ENCODE measurements at places on chromosomes 3 and 15. TPM values are rescaled to one million over a fixed set of nuclear protein-coding genes. Genes with fewer than 3 reads are reported as not detected.

DNA sequence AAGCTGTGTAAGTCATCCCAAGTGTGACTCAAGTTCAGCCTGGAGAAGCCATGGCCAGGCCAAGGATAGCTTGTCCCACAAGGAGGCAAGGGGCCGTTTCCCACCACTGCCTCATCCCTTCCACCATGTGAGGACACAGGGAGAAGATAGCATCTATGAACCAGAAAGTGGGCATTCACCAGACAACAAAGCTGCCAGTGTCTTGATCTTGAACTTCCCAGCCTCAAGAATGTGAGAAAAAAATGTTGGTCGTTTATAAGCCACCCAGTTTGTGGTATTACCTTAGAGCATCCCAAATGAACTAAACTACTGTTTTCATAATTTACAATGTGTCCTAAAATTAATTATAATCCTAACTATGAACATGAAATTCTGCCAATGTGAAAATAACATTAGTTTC, 930.8 kb upstream of the CFAP20DC start:
- H3K27ac ChIP-seq, result no peak overlapping the region
- DNase-seq, result no peak
- no peak overlapping the region for H3K4me3 ChIP-seq

DNA sequence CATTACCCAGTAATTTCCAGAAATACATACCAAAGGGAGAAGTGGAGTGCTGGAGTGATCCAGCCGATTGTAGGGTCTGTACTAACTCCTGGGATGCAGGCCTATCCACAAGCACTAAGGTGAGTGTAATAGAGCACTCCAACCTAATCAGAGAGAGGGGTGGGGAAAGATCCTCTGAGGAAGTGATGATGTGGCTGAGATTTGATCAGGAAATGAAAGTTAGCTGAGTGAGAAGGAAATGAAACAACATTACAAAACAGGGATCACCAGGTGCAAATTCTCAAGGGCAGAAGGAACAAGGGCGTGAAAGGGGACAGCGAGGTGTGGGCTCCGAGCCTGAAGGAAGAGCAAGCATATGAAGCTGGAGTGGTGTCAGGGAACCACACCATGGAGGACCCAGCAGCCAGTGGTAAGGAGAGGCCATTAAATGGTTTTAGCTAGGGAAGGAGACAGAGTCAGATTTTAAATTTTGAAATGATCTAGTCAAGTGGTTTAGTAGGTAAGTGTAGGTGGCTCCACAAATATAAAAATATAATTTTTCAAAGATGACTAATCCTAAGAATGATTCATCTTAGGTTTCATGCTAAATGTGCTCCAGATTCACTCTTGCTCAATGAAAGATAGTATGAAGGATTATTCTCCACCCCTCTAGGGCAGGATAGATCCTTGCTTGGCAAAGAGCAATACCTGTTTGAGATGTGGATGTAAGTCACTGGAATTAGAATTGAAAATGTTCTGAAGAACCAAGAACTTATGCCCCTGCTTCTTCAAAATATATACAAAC, 348.7 kb downstream of the TBL1XR1 start:
- no peaks in the 10 kb centered on the region for H3K27me3 ChIP-seq
- DNase-seq, result no peak
- H3K36me3 ChIP-seq, result no peaks in the 10 kb centered on the region

The SYNPR gene
- total RNA-seq, result 2.6 TPM

The PPM1L gene
- total RNA-seq, result 26.4 TPM

The PLSCR5 gene
- not detected for total RNA-seq

The CADPS gene
- total RNA-seq, result 16.4 TPM

The MOBP gene
- not detected for total RNA-seq

DNA sequence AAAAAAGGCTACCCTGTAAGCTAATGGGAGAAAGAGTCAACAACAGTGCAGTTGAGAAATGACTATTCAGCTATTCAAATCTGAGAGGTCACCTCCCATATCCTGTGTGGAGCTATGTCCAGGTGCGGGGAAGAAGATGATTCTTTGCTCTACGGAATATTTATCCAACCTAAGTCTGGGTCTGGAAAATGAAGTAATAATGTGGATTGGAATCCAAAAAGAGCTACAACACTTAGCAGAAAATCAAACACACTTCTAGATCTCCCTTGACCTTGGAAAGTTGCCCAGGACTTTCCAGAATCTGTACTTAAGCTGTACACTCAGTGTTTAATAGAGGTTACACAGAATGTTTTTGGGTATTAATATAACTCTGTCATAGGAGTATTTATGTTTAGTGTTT, 251.9 kb downstream of the NAALADL2 start:
- H3K27me3 ChIP-seq, result no peaks in the 10 kb centered on the region
- no peaks in the 10 kb centered on the region for H3K4me1 ChIP-seq
- H3K27ac ChIP-seq, result no peak overlapping the region
- no peak for DNase-seq
- no peak overlapping the region for H3K4me3 ChIP-seq

The DUOXA1 gene
- total RNA-seq, result not detected

The IQCF5 gene
- not detected for total RNA-seq

- no peak overlapping the region for H3K27ac ChIP-seq
- H3K36me3 ChIP-seq, result no peaks in the 10 kb centered on the region
- peak overlapping the region; percentile 69 for H3K4me3 ChIP-seq
- H3K4me1 ChIP-seq, result peaks cover 8% of the 10 kb centered on the region
- H3K27me3 ChIP-seq, result peaks cover 69% of the 10 kb centered on the region
Observed at GRCh38 chr3:2099028-2099671, 484 bp downstream of the CNTN4 start.

The CACNA1D gene
- 1.7 TPM for total RNA-seq

The ROPN1 gene
- total RNA-seq, result 0.27 TPM

The APOD gene
- total RNA-seq, result not detected

GRCh38 chr15:74389241-74390048, 22.0 kb upstream of the CYP11A1 start:
- H3K4me1 ChIP-seq, result no peaks in the 10 kb centered on the region
- no peak overlapping the region for H3K27ac ChIP-seq
- no peaks in the 10 kb centered on the region for H3K27me3 ChIP-seq
- DNase-seq, result no peak

- no peak overlapping the region for H3K4me3 ChIP-seq
- DNase-seq, result no peak
- no peaks in the 10 kb centered on the region for H3K36me3 ChIP-seq
- peaks cover 5% of the 10 kb centered on the region for H3K4me1 ChIP-seq
- no peaks in the 10 kb centered on the region for H3K27me3 ChIP-seq
Observed at GRCh38 chr3:41679374-41679773, 282.5 kb downstream of the ULK4 start.

The XCR1 gene
- total RNA-seq, result not detected

- H3K27me3 ChIP-seq, result no peaks in the 10 kb centered on the region
- H3K4me1 ChIP-seq, result no peaks in the 10 kb centered on the region
- no peak for DNase-seq
- H3K4me3 ChIP-seq, result no peak overlapping the region
- no peak overlapping the region for H3K27ac ChIP-seq
Observed at GRCh38 chr3:85737846-85738245, 779.1 kb downstream of the CADM2 start.

The RTP4 gene
- not detected for total RNA-seq

- no peaks in the 10 kb centered on the region for H3K4me1 ChIP-seq
- no peak overlapping the region for H3K27ac ChIP-seq
- H3K27me3 ChIP-seq, result no peaks in the 10 kb centered on the region
- DNase-seq, result no peak
Observed at GRCh38 chr15:101541501-101542292, 52.2 kb upstream of the PCSK6 start.

DNA sequence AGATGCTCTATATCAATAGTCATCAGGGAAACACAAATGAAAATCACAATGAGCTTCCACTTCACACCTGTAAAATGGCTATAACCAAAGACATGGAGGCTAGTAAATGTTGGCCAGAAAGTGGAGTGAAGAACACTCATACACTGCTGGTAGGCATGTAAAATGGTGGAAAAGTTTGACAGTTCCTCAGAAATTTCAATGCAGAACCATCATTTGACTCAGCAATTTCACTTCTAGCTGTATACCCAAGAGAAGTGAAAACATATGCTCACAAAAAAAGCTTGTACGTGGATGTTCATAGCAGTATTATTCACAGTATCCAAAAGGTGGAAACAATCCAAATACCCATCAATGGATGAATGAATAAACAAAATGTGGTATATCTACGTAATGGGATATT, 19.2 kb upstream of the TOP2B start:
- H3K27ac ChIP-seq, result no peak overlapping the region
- no peaks in the 10 kb centered on the region for H3K27me3 ChIP-seq
- DNase-seq, result no peak
- H3K36me3 ChIP-seq, result no peaks in the 10 kb centered on the region
- no peaks in the 10 kb centered on the region for H3K4me1 ChIP-seq

DNA sequence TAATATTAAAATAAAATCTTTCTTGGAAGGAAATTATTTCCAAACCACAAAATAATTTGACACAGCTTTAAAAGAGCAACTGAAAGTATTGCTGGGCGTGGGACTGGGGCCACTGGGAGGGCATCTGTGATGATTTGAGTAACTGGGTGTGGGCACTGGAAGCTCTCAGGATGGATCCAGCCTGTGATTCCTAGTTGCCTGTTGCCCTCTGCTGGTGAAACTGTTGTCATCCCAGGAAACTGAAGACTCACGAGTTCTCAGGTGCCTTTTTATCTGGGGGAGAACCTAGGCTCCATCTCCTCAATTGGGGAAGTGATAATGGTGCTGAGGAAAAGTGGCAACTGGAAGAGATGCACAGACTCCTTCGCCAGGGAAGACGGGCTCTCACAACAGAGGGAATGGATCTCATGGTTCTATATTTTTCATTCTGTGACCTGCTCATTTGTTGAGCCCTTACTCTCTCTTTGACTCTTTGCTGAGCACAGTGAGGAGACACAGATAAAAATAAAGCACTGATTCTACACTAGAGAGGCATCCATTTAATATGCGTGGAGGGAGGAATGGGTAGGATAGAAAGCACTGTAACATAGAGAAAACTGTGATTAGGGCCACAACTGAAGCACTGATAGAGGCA, 61.6 kb downstream of the TPRG1 start:
- peak; percentile 81 for DNase-seq
- H3K4me1 ChIP-seq, result no peaks in the 10 kb centered on the region
- no peaks in the 10 kb centered on the region for H3K36me3 ChIP-seq
- no peak overlapping the region for H3K4me3 ChIP-seq
- H3K27ac ChIP-seq, result no peak overlapping the region

The GOLGA8H gene
- total RNA-seq, result 1.2 TPM

The THRB gene
- total RNA-seq, result 8.0 TPM

DNA sequence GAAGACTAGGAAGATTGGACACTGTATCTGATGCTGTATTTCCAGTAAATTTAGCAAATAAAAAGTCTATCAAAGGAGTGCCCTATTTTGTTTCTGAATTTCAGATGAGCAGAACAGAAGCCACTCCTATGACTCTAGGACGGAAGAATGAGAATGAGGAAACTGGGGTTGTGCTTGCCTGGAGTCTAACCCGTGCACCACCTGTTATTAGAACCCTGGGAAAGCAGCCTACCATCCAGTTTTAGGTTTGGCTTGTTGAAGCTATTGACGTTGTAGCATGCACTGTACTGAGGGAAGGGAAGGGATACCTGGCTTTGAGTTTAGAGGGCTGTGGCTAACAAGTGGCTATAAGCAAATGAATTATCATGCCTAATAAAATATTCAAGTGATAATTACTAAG, 318.5 kb downstream of the SLC9A9 start:
- no peaks in the 10 kb centered on the region for H3K4me1 ChIP-seq
- DNase-seq, result no peak
- H3K4me3 ChIP-seq, result no peak overlapping the region
- no peak overlapping the region for H3K27ac ChIP-seq
- H3K27me3 ChIP-seq, result no peaks in the 10 kb centered on the region

The RYR3 gene
- total RNA-seq, result 1.2 TPM

DNA sequence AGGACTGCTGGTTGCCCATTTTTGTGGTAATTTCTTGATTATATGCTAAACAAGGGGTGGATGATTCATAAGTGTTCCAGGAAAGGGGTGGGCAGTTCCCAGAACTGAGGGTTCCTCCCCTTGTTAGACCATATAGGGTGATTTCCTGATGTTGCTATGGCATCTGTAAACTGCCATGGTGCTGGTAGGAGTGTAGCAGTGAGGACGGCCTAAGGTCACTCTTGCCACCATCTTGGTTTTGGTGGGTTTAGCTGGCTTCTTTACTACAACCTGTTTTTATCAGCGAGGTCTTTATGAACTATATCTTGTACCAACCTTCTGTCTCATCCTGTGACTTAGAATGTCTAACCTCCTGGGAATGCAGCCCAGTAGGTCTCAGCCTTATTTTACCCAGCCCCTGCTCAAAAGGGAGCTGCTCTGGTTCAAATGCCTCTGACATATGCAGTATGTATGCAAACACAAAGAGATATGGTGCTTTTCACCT, 46.2 kb downstream of the C3orf38 start:
- H3K36me3 ChIP-seq, result no peaks in the 10 kb centered on the region
- DNase-seq, result no peak
- H3K27me3 ChIP-seq, result no peaks in the 10 kb centered on the region
- H3K4me3 ChIP-seq, result no peak overlapping the region
- H3K27ac ChIP-seq, result no peak overlapping the region

GRCh38 chr3:117595615-117596014, 886.0 kb downstream of the TUSC7 start:
- DNase-seq, result no peak
- H3K27ac ChIP-seq, result no peak overlapping the region
- no peaks in the 10 kb centered on the region for H3K4me1 ChIP-seq
- H3K36me3 ChIP-seq, result no peaks in the 10 kb centered on the region

All from GM23338 (cell line).